Activated CD4-positive, alpha-beta T cell treated with anti-CD3 and anti-CD28 coated beads for 36 hours (primary cell): ENCODE measurements at places on chromosomes 5 and 9. TPM values are rescaled to one million over a fixed set of nuclear protein-coding genes. Genes with fewer than 3 reads are reported as not detected.

- peaks cover 19% of the 10 kb centered on the region for H3K36me3 ChIP-seq
- no peak for DNase-seq
- peaks cover 16% of the 10 kb centered on the region for H3K27me3 ChIP-seq
- peaks cover 27% of the 10 kb centered on the region for H3K4me1 ChIP-seq
- H3K27ac ChIP-seq, result peak overlapping the region; percentile 83
These were observed 42.5 kb upstream of the EXOC3 start for GRCh38 chr5:400282-401145.

C5orf58 gene
- not detected for total RNA-seq

CCL19 gene
- 0.30 TPM for total RNA-seq

SLC9A3 gene
- 2.1 TPM for total RNA-seq

ZDHHC11 gene
- 6.4 TPM for total RNA-seq

RANBP3L gene
- 0.16 TPM for total RNA-seq

DNA sequence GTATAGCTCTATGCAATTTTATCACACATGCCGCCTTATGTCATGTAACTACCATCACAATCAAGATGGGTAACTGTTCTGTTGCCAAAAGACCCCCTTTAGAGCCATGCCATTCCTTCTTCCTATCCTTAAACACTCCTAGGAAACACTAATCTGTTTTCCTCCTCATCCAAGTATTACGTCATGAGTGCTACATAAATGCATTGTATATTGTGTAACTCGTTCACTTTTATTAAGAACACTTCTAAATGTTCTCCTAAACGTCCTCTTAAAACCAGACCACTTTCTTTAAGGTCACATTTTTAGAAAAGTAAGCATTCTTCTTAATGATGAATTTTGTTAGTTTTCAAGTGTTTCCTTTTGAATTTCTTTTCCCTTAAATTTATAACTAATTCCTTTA, 49.8 kb upstream of the MTMR12 start:
- H3K4me3 ChIP-seq, result no peak overlapping the region
- no peak for DNase-seq
- peaks cover 34% of the 10 kb centered on the region for H3K36me3 ChIP-seq
- peaks cover 3% of the 10 kb centered on the region for H3K4me1 ChIP-seq
- no peaks in the 10 kb centered on the region for H3K27me3 ChIP-seq

CTSV gene
- total RNA-seq, result 0.71 TPM

- H3K27me3 ChIP-seq, result no peaks in the 10 kb centered on the region
- DNase-seq, result peak; percentile 86
- peak overlapping the region; percentile 61 for H3K4me3 ChIP-seq
- no peak overlapping the region for H3K27ac ChIP-seq
These were observed 19.2 kb downstream of the KCTD16 start for GRCh38 chr5:144189800-144190429.

- H3K4me3 ChIP-seq, result no peak overlapping the region
- no peaks in the 10 kb centered on the region for H3K4me1 ChIP-seq
- H3K27me3 ChIP-seq, result peaks cover 6% of the 10 kb centered on the region
- H3K36me3 ChIP-seq, result no peaks in the 10 kb centered on the region
- H3K27ac ChIP-seq, result no peak overlapping the region
- no peak for DNase-seq
These were observed 55.5 kb upstream of the STC2 start for GRCh38 chr5:173383711-173384110.

IL31RA gene
- not detected for total RNA-seq

NUDT12 gene
- total RNA-seq, result 4.7 TPM

LOX gene
- 0.04 TPM for total RNA-seq

GRCh38 chr9:114446036-114446435, 58.3 kb upstream of the AKNA start:
- H3K4me1 ChIP-seq, result peaks cover 3% of the 10 kb centered on the region
- no peak overlapping the region for H3K27ac ChIP-seq
- no peak overlapping the region for H3K4me3 ChIP-seq

- no peaks in the 10 kb centered on the region for H3K4me1 ChIP-seq
- no peaks in the 10 kb centered on the region for H3K27me3 ChIP-seq
- no peak overlapping the region for H3K4me3 ChIP-seq
- H3K27ac ChIP-seq, result no peak overlapping the region
- no peak for DNase-seq
These were observed 69.1 kb downstream of the PRRT1B start for GRCh38 chr9:131614340-131614915.

GRCh38 chr5:171499611-171500010, 80.2 kb downstream of the FGF18 start:
- no peak for DNase-seq
- H3K27ac ChIP-seq, result no peak overlapping the region
- no peaks in the 10 kb centered on the region for H3K36me3 ChIP-seq
- peaks cover 7% of the 10 kb centered on the region for H3K27me3 ChIP-seq
- no peaks in the 10 kb centered on the region for H3K4me1 ChIP-seq

CTNND2 gene
- total RNA-seq, result not detected
